ENCODE measurements at places on chromosomes 1 and 21.

- peak; percentile 33 for ATAC-seq
Observed at GRCh38 chr1:244050835-244051444, at the start of gene ZBTB18. TSS of gene ZBTB18 (plus strand) at chr1:244051283. CDS start at chr1:244051432, 149 bp downstream.

GRCh38 chr1:21546122-21546825, 37.1 kb downstream of the ALPL start:
- ATAC-seq = no peak

GRCh38 chr1:229139331-229140118, 131.4 kb upstream of the RAB4A start:
- ATAC-seq = no peak

DNA sequence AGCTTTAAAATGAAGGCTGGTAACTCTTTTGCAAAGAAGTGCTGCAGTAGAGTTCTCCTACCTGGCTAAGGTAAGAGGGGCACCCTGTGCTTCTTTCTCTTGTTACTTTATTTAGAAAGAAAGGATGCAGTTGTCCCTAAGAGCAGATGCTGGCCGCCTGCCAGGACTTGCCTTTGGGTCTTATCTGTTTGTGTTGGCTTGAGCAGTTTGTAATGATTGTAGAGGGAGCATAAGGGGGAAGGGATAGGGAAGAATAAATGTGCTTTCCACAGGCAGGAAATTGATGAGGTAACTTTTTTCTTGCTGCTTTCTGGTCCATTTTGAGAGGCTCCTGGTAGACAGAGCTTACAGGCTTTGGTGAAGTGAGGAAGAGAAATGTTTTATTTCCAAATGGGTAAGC, 229.6 kb downstream of the HHAT start:
- ATAC-seq = peak; percentile 23

GRCh38 chr1:30526652-30527345, 196.6 kb downstream of the MATN1 start:
- no peak for ATAC-seq
